ENCODE measurements at places on chromosomes 11 and 22.

DNA sequence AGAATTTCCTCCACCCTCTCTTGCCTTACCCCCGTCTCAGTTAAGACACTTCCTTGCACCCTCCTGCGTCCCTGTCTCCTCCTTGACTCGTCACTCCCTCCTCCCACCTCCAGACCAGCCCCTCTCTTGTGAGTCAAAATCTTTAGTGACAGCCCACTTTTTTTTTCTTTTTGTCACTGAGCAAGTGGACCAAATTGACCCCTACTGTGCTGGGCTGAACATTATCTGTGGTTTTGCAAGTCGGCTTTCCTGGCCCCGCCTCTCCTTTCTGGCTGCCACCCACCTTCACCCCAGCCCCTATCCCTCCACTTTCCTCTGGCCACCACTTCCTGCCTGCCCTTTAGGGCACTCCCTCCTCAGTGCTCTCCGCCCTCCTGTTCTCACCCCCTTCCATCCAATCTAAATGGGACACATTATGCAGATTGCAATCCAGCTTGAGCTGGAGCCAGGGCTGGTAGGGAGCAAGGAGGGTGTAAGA lies at the start of gene APLNR:
APLNR (minus strand) TSS at position 47 of the 478 bp plus-strand sequence. CDS start 246 bp downstream, outside the sequence.
- peak; percentile 94 for DNase-seq

GRCh38 chr11:115739878-115740277 lies 235.7 kb upstream of the CADM1 start:
- no peak for DNase-seq

DNA sequence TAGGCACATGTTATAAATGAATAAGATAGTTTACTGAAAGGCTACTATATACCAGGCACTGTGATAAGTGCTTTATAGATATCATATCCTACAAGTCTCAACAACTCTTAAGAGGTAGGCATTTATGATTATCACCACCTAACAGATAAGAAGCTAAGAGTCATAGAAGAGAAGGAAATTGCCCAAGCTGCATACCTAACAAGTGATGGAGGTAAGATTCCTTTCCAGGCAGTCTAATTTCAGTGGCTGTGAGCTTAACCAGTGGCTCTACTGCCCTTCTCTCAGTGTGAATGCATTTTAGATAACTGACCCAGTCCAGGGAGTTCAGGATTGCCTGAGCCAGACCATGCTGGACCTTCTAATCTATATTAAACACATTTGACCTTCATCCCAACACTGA lies 39.2 kb downstream of the HEPHL1 start:
- DNase-seq = no peak

- DNase-seq = no peak
These were observed 9.7 kb upstream of the MICAL3 start for GRCh38 chr22:18034076-18034475.

DNA sequence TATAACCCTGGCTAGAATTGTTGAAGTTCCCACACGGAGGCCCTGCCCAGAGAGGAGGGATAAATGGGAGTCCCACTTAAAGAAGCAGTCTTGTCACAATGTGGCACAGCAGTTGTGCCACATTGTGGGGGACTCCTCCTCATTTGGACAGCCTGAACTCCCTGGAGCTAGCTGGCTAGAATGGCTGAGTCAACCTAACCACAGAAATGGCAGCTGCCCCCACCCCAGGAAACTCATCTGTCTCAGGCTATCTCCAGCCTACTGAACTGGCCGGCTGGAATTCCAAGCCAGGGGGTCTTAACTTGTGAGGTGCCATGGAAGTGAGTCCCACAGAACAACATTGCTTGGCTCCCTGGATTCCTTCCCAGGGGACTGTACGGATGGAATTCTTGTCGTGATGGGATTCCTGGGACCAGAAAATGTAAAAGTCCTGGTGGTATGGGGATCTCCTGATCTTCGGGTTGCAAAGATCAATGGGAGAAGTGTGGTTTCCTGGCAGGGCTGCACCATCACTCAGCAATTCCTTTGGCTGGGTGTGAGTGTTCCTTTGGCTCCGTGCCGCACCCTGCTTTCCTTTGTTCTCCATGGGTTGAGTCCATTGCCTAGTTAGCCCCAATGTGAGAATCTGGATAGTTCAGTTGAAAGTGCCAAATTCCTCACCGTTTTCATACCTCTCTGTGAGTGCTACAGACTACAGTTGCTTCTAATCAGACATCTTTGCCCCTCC lies 791.2 kb upstream of the FAT3 start:
- no peak for DNase-seq

GRCh38 chr22:25765016-25765367 lies 23.0 kb downstream of the MYO18B start:
- no peak for DNase-seq

DNA sequence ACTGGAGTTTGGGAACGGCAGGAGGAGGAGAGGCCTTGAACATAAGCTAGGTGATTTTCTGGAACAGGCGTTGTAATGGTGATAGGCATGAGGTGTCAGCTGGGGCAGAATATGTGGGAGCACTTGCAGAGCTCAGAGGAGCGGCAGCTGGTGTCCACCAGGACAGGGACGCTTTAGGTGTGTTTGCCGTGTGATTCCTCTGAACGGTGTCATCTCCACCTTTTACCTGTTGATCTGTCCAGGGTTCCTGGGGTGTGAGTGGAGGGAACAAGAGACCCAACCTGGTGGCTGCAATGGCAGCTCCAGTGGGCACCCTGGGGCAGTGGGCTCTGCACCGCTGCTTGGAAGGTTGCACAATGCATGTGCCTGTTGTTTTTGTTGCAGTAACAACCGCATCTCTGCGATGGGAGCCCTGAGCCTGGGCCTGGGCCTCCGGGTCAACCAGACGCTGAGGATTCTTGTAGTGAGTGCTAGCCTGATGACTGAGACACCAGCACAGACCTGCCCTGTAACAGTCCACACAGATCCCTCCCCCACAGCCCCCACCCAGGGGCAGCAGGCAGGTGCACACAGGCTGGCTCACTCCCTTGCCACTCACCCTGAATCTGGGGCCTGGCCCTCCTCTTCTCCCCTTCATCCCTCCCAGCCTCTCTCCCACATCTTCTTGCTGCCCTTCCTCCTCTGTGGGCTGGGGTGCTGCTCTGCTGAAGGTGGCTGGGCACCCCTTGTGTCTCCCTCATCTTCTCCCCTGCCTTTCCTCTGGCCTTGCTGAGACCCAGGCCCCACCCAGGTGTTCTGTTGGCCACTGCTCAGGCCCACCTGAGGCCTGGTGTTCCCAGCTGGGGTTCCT lies 9.2 kb downstream of the LRRC74B start:
- DNase-seq = no peak

DNA sequence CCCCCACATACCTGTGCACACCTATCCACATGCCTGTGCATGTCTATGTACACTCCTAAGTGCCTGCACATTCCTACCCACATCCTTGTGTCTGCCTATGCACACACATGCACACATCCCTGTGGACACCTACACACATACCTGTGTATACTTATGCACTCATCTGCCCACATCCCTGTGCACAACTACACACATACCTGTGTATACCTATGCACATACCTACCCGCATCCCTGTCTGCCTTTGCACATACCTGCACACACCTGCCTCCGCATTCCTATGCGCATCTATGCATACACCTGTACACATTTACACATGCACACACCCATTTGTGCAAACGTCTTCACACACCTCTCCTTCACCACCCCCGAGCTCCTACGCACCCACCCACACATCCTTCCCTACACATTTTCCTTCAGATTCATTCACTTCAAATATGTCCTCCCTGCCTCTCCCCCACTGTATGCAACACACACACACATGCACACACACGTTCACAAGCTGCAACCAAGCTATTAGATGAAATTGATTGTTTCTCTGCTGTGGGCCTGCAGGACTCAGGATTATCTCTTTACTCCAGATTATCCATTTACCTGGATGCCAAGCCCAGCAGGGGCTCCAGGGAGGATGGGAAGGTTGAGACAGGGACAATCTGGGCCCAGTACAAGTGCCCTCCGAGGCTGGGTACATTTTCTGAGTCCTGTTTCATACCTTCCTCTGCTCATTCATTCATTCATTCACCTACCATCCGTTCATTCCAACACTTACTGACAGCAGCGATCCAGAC lies 53.2 kb downstream of the TSPAN18 start:
- no peak for DNase-seq

Data from ELF-1 (cell line).